ENCODE measurements at places on chromosomes 16 and 17. TPM values are rescaled to one million over a fixed set of nuclear protein-coding genes. Genes with fewer than 3 reads are reported as not detected.

The KRT33B gene
- total RNA-seq = not detected

The SBK1 gene
- 0.37 TPM for total RNA-seq

The NHLRC4 gene
- 0.23 TPM for total RNA-seq

The CACNG5 gene
- not detected for total RNA-seq

The DHRS7B gene
- total RNA-seq = 21.1 TPM

The KRTAP4-1 gene
- 0.25 TPM for total RNA-seq

The HOXB9 gene
- 7.5 TPM for total RNA-seq

The C17orf78 gene
- total RNA-seq = not detected

The HSF4 gene
- total RNA-seq = 18.1 TPM

The CFAP52 gene
- total RNA-seq = not detected

The TAF15 gene
- total RNA-seq = 225 TPM

The LAT gene
- total RNA-seq = 4.7 TPM

The TP53TG3B gene
- total RNA-seq = 0.26 TPM

The COL1A1 gene
- 11.3 TPM for total RNA-seq

The ARL5C gene
- not detected for total RNA-seq

The CD300H gene
- total RNA-seq = 0.53 TPM

The RHBDL1 gene
- total RNA-seq = 0.35 TPM

The KRT12 gene
- total RNA-seq = not detected

The CSH1 gene
- not detected for total RNA-seq

The MC1R gene
- total RNA-seq = 5.2 TPM

The SENP3 gene
- 109 TPM for total RNA-seq

The PAFAH1B1 gene
- 188 TPM for total RNA-seq

The ZNF830 gene
- 12.7 TPM for total RNA-seq

The HBA1 gene
- 1.9 TPM for total RNA-seq

The GRB7 gene
- 6.9 TPM for total RNA-seq

The KRT24 gene
- not detected for total RNA-seq

The FA2H gene
- 33.5 TPM for total RNA-seq

The CD300C gene
- 0.16 TPM for total RNA-seq

The ZNF668 gene
- total RNA-seq = 15.2 TPM

The RAB26 gene
- total RNA-seq = 2.4 TPM

The ADPRM gene
- total RNA-seq = 8.3 TPM

All from A549 treated with CORT108297 at 1 μM for 4 hours (cell line).